ENCODE measurements at places on chromosomes 11 and 22. TPM values are rescaled to one million over a fixed set of nuclear protein-coding genes. Genes with fewer than 3 reads are reported as not detected.
A peak's percentile ranks its signal among the peaks of the same experiment; 100 is the strongest.

- no peak for DNase-seq
These were observed 252.4 kb downstream of the GRM5 start for GRCh38 chr11:88813233-88813915.

DNA sequence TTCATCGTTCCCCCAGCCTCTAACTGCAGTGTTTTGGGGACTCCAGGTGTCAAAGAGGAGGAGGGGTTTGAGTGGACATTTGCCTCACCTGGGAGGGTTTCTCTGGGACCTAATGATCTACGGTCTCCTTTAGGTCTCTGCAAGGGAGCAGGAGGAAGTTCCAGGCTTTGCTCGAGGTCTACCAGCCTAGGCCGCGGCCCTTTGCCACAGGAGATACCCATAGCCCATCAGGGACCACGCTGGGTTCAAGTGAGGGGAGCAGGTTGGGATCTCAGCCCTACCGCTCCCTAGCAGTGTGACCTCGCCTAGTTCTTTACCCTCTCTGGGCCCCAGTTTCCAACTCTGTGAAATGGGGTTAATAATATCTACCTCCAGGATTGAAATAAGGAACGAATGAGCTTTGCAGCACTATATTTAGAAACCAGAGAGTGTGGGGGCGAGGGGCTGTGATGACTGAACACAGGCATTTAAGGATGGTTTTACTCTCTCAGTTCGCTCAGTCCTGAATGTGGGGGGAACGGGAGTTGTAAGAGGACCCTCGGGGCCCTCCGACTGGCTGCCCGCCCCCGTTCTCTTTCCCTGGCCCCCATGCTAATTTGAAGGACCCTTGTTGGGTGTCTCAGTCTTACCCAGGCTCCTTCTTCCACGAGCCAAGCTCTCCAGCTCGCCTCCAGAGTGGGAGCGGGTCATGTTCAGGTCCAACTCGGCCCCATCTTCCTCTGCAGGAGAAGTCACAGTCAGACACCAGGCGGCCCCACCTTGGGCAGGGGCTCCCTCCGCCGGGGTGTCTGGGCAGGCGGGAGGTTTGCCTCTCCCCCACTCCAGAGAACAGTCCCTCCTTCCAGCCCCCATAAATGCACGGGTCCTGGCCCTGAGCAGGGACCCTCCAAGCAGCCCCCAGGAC, 11.7 kb downstream of the PDGFB start:
- DNase-seq = no peak

Gene IL10RA
- not detected for polyA plus RNA-seq

- DNase-seq = no peak
These were observed 19.4 kb downstream of the PTPN5 start for GRCh38 chr11:18772211-18772610.

DNA sequence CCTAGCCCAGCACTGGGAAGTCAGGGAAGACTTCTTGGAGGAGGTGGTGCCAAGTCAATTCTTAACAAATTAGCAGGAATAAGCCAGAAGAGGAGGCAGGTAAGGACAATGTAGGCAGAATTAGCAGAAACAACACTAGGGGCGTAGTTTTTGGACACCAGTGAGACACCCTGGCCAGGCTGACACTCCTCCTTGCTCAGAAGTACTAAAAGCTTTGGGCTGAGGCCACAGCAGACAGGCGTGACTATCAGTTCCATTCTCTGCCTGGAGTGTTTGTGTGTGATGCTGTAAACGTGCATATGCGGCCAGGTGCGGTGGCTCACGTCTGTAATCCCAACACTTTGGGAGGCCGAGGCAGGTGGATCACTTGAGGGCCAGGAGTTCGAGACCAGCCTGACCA, 36.0 kb downstream of the PHF21B start:
- no peak for DNase-seq

- DNase-seq = no peak
These were observed 68.6 kb downstream of the RAB38 start for GRCh38 chr11:88106666-88107065.

Gene MS4A13
- not detected for polyA plus RNA-seq

DNA sequence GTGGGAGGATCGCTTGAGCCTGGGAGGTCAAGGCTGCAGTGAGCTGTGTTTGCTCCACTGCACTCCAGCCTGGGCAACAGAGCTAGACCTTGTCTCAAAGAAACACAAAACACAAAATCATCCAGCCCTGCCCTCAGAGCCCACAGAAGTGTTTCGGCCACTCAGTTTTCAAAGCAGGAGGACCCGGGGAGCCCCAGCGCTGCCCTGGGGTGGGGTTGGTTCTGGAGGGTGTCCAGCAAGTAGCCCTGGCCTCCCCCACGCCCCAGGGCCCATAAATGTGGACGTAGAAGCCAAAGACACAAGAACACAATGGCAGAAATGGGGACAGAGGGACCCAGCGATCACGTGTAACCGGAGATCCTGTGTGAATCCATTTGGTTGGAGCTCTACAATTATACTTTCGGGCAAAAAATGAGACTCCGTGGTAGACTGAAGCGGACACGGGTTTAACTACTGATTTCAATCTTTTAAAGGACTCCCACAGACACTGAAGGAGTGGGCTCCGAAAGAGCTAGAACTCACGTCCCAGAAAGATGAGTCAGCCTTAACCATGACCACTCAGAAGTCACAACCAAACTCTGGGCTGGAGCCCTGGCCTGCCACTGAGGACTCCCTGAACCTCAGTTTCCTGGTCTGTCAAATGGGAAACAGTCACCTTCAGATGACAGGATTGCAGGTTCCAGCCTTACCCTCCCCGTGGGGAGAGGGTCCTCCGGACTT, 9.0 kb upstream of the CYTH4 start:
- DNase-seq = peak; percentile 60

DNA sequence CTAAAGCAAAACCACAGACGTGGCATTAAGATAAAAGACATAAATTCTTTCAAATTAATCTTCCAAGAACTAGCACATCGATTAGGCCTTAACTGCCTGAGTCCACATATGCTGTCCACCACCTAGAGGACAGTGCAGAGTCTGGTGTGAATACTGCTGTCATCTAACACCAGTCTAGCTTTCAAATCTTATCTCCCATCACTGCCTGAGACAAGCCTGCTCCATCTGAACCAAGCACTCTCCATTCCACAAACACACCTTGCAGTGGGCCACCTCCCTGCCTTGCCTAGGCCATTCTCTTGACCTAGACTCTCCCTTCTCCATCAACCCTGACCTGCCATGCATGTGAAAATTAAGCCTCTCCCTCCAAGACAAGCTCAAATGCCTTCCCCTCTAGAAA, 129.5 kb upstream of the PITPNB start:
- no peak for DNase-seq

- DNase-seq = no peak
These were observed 96.7 kb upstream of the LUZP2 start for GRCh38 chr11:24400059-24400665.

GRCh38 chr11:24617856-24618255, 121.0 kb downstream of the LUZP2 start:
- no peak for DNase-seq

DNA sequence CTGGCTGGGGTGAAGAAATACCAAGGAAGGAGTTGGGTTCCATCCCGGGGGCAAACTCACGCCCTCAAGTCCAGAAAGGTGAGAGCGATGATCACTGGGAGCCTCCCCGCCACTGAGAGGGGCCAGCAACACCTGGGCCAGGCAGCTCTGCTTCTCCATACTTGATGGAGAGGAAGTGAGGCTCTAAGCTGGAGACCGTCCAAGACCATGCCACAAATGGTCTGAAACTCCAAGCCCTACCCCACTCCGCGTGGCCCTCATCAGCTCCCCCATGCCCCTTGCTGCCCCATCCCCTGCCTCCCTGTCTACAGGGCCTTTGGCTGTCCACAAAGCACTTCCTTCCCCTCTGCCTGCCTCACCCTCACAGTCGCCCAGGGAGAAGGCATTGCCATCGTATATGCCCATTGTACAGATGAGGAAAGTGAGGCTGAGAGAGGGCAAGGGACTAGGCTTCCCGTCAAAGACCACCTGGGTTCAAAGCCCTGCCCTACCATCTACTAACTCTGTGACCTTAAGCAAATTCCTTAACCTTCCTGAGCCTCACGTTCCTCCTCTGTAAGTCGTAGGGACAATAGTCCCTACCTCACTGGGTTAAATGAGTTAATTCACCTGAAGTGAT, 4.4 kb upstream of the PDGFB start:
- DNase-seq = no peak

Gene NAALADL1
- 14.9 TPM for polyA plus RNA-seq

GRCh38 chr11:48109046-48109666, 107.5 kb upstream of the OR4B1 start:
- peak; percentile 70 for DNase-seq

Gene APOA5
- polyA plus RNA-seq = not detected

Gene FOSL1
- 26.9 TPM for polyA plus RNA-seq

Gene CTSC
- 593 TPM for polyA plus RNA-seq

GRCh38 chr11:85723088-85723487, 37.1 kb upstream of the CCDC89 start:
- no peak for DNase-seq

Gene GRAMD1B
- 0.49 TPM for polyA plus RNA-seq

GRCh38 chr11:36057379-36058042, 113.6 kb downstream of the LDLRAD3 start:
- no peak for DNase-seq

Gene PARVG
- polyA plus RNA-seq = not detected

DNA sequence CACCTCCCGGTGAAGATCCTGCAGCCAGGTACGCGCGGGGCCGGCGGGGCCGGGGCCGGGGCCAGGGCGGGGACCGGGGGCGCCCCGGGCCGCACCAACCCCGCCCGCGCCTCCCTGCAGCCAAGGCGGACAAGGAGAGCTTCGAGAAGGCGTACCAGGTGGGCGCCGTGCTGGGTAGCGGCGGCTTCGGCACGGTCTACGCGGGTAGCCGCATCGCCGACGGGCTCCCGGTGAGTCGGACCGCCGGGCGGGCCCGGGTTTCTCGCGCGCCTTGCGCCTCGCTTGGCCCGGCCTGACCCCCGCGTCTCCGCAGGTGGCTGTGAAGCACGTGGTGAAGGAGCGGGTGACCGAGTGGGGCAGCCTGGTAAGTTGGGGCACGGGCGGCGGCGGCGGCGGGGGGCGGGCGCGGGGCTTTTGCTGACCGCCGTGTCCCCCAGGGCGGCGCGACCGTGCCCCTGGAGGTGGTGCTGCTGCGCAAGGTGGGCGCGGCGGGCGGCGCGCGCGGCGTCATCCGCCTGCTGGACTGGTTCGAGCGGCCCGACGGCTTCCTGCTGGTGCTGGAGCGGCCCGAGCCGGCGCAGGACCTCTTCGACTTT, 531 bp downstream of the PIM3 start:
- peak; percentile 61 for DNase-seq

- no peak for DNase-seq
These were observed 4.0 kb downstream of the SULT4A1 start for GRCh38 chr22:43858156-43858895.

Gene RFPL1
- polyA plus RNA-seq = not detected

Gene LGALS12
- not detected for polyA plus RNA-seq

- DNase-seq = peak; percentile 86
These were observed 9.2 kb upstream of the CBL start for GRCh38 chr11:119196833-119197483.

DNA sequence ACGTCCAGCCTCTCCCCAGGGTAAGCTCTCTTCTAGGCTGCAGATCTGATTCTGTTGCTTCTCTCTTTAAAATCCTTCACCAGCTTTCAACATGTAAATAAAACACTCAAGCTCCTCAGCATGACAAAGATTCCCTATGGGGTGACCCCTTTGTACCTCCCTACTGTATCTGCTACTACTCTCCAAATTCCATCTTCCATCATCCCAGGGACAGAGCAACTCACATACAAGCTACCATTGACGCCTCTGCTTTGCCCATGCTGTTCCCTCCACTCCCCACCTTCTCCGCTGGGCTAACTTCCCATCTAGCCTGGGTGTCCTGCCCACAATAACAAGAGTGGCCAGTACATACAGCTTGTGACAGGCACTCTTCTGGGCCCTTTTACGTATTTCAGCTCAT, 207.5 kb upstream of the ZBED5 start:
- no peak for DNase-seq

GRCh38 chr11:26930518-26931247, 63.2 kb upstream of the FIBIN start:
- peak; percentile 49 for DNase-seq

GRCh38 chr22:20218987-20219386, 49.1 kb downstream of the RTN4R start:
- no peak for DNase-seq

- DNase-seq = no peak
These were observed 108.3 kb downstream of the TIMP3 start for GRCh38 chr22:32909581-32910428.

DNA sequence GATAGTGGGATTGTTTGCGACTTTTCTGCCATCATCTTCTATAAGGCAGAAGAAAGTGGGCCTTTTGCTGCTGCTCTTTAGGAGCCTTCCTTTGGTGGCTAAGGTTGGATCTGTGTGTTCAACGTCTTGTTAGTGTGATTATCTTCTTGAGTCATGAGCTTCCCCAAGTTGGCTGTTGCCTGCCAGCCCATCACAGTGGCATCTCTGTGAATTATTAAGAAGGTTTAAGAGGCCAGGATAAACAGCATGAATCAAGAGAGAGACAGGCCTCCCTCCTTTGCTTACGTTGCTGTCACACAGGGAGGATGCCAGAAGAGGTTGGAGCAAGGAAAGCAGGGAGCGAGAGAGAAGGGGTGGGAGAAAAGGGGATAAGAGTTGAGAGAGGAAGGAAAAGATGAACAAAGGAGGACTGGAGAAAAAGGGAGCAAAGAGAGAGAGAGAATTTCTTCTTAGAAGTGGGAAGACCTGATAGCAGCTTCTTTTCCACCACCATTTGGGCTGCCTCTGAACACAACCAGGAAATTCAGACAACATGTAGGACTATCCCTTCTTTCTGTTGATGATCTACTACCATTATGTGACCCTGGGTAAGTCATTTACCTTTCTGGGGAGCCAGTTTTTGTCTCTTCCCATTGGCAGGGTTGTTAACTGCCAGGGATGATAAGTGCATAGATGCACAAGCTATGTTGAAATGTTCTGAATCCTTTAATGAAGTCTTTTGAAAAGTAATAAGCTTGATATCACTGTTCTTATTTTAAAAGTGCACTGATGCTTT, 126.5 kb downstream of the NAV2 start:
- peak; percentile 19 for DNase-seq

DNA sequence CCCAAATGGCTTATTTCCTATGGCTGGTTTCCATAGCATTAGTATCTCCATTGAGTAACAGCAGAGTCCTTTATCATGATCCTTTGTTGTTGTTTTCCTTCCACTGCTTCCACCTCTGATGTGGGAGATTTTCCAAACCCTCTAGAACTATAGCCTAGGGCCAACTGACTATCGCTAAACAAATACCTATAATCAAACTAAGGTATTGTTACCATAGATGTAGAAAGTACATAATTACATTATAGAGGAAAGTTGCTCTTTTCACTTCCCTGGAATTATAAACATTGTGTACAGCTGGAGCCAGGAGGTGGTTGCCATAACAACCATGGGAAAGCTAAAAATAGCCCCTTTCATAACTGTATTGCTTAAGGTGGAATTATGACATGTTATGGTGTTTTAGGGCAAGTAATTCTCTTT, 47.0 kb upstream of the ALKBH3 start:
- DNase-seq = peak; percentile 35

DNA sequence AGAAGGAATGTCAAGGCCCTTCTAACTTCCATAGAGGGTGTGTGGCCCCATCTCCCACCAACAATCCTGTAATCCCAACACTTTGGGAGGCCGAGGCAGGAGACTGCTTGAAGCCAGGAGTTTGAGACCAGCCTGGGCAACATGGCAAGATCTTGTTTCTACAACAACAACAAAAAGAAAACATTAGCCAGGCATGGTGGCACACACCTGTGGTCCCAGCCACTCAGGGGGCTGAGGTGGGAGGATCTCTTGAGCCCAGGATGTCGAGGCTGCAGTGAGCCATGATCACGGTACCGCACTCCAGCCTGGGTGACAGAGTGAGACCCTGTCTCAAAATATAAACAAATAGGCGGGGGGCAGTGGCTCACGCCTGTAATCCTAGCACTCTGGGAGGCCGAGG, 16.9 kb downstream of the TSPAN32 start:
- DNase-seq = no peak
